EH (cell line): ENCODE measurements at places on chromosomes 7 and 10.

DNA sequence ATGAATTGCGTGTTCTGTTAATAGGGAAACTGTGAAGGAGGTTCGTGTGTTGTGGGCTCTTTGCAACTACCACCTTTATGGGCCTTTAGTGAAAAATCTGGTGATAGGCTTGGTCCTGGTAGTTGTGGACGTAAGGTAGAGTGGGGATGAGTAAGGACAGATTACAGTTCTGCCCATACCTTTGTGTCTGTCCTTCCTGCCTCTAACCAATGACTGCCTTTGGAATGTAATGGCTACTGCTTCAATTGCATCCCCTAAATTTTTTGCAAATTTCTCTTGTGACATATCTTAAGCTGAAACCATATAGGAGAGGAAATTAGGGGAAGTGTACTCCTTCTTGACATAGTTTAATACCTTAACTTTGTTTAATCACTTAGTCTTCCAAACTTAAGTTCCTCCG is 82.3 kb downstream of the ADK start:
- no peak for DNase-seq

- no peak for DNase-seq
Measured at GRCh38 chr7:100859856-100860255, 7.3 kb upstream of the TRIP6 start.

DNA sequence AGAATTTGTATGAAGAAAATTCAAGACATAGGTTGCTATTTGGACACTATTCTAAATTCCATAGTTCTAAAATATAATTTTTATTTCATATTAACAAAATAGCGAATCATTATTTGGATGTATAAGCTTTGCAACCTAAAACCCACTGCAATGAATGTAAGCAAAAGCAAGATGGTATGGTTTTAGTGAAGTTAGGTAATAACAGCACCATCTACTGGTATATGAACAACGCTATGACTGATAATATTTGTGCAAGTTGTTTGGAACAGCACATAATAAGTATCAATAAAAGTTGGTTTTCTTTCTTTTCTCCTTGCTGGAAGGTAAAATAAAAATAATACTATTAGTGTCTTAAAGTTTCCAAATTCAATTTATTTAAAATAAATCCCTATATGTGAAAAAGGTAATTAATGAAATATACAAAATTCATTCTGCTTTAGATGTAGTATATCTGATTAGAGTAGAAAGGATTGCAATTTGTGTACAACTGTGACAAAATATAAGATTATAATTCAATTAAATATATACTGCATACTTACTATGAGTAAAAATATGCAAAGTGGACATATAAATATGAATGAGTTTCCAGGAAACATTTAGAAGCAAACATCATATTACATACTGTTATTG is 79.0 kb upstream of the LSM8 start:
- peak; percentile 3 for DNase-seq

DNA sequence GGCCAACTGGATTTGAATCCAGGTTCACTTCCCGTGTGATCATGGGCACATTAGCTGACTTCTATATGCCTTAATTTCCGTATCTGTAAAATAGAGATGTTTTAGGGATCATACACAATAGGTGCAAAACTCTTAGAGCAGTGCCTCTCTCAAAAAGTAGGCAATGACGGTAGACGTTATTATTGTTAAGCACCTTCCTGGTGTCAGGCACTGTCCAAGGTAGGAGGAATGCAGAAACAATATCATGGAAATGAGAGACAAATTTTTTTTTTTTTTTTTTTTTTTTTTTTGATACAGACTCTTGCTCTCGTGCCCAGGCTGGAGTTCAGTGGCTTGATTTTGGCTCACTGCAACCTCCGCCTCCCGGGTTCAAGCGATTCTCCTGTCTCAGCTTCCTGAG is 8.1 kb downstream of the TMEM248 start:
- no peak for DNase-seq

DNA sequence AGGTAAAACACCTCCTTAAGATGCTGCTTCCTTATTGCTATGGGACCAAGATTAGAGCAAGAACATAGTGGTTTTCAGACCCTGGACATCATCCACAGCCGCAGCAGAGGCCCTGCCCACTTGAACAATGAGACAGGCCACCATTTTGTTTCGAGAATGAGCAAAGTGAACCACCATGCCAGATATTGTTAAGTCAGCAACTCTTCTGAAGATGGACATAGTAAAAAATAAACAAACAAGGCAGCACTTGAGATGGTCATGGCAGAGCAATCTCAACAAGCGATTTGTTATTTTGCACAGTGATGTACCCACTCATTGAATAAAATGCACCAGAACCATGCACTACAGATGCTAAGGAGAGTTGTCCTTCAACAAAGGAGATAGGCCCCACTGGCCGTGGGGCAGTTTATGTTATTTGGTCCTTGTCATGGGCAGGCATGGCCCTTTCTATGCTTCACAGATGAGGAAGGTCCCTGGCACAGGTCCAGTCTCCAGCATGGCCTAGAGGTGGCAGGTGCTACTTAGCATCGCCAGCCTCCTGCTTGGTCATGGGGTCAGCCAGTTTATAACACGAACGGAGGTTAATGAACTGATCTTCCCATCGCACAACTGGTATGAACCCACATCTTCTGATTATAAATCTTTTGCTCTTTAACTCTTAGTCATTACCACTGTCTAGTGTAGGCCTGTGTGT is 44.1 kb downstream of the IKZF1 start:
- no peak for DNase-seq

DNA sequence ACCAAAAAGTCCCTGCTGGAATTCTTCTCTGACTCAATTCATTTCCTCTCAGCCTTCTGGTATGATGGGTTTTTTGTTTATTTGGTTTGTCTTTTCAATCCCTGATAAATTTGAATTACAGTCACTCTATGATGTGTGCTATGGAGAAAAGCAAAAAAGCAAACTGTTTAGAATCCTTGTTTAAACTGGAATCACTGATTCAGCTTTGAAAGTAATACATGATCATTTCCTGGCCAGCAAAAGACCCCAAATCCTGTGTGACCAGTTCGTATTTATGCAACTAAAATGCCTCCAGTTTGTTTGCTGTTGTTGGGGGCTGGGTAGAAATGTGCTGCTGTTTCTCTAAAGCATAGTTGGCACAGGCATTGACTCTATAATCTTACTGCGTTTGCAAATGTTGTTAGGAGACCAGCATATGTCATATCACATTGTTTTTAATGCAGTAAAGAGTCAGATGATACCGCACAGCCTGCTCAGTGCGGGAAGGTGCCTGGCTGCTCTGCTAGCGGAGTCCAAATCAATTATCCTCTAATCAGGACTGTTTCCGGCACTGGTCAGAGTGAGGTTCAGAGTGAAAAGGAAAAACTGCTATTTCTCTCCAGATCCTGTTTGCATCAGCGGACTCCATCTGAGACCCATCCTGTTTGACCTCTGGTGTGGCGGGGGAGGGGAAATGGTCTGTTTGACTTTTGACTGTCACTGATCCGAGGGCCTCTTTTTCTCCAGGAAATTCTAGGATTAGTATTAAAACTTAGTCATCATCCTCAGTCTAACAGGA is 40.6 kb upstream of the ADD3 start:
- peak; percentile 79 for DNase-seq

- no peak for DNase-seq
Measured at GRCh38 chr7:158549176-158549615, 38.4 kb downstream of the PTPRN2 start.

- no peak for DNase-seq
Measured at GRCh38 chr7:155752756-155753445, 59.4 kb downstream of the SHH start.

GRCh38 chr7:136146925-136147324 is 169.8 kb upstream of the MTPN start:
- no peak for DNase-seq

DNA sequence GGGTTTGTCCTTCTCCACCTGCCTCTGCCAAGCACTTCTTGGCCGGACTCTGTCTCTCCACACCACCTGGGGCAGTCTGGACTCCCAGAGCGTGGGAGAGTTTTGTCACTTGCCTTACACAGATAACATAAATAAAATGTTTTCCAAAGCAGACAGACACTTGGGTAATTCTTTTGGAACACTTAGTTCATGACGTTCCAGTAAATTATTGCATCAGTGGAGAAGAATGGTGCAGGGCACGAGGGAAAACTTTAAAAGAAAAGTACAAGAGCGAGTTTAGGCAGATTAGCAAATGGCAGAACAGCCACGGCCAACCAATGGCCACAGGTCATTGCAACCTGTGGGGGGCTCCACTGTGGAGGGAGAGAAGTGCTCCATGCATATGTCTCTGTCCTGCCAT is 170.6 kb upstream of the GRB10 start:
- peak; percentile 16 for DNase-seq

- DNase-seq: no peak
Measured at GRCh38 chr7:35714407-35714806, 19.5 kb upstream of the HERPUD2 start.

DNA sequence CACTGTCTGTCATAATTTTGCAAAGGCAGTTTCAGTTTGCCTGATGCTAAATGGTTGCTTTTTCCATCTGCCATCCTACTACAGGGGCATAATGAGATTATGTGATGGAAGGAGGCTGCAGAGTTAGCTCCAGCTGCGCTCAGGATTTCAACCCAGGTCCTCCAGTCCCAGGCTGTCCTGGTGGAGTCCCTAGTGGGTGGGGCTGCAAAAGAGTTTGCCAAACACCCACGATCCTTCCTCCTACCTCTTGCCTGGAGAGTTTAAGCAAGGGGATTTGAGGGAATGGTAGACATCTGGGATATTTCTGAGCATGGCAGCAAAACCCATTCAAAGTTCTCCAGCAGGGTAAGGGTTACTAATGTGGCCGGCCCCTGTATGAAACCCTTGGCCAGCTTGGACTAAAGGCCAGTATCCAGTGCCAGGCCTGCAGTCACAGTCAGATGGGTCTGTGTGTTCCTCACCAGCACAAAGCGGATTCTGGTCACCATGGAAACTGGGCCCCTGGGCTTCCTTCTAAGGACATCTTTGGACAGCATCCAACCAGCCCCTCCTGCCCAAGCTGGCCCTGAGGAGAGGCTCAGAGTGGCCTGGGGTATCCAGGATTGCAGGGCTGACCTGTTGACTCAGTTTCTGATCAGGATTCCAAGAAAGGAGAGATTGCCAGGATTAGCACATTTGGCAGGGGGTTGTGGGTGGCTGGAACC is 42.7 kb upstream of the CHST3 start:
- peak; percentile 32 for DNase-seq

- DNase-seq: no peak
Measured at GRCh38 chr7:56199639-56200038, 83.4 kb upstream of the NUPR2 start.

GRCh38 chr7:98222533-98223195 is 11.4 kb downstream of the BHLHA15 start:
- no peak for DNase-seq

- DNase-seq: no peak
Measured at GRCh38 chr10:85193796-85194195, 865.4 kb downstream of the CCSER2 start.

GRCh38 chr7:78399033-78399769 is 600.6 kb downstream of the PHTF2 start:
- peak; percentile 42 for DNase-seq

DNA sequence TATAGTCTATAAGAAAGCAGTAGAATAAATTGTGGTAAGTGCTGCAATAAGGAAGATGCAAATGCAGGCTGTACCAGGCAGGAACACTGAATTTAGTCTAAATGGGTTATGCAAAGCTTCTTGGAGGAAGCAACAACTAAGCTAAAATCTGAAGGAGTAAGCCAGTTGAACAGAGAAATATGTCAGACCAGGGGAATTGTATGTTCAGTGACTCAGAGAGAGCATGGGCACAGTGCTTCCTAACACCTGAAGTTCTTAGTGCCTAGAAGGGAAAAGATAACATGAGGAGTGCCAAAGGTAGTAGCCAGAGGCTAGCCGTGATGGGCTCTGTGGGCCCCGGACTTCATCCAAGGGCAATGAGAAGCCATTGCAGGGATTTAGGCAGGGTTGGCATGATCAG is 204.1 kb upstream of the KMT2E start:
- DNase-seq: no peak

- peak; percentile 62 for DNase-seq
Measured at GRCh38 chr7:135490783-135491182, 19.1 kb downstream of the CNOT4 start.

- DNase-seq: no peak
Measured at GRCh38 chr7:151060113-151060415, 675 bp downstream of the SLC4A2 start.

GRCh38 chr7:53470336-53470970 is 435.0 kb downstream of the POM121L12 start:
- no peak for DNase-seq

GRCh38 chr7:114930107-114930661 is 8.3 kb downstream of the MDFIC start:
- peak; percentile 15 for DNase-seq

- no peak for DNase-seq
Measured at GRCh38 chr10:117411479-117412399, 36.5 kb upstream of the PDZD8 start.

- no peak for DNase-seq
Measured at GRCh38 chr7:90155206-90155605, 937 bp downstream of the STEAP1 start.

DNA sequence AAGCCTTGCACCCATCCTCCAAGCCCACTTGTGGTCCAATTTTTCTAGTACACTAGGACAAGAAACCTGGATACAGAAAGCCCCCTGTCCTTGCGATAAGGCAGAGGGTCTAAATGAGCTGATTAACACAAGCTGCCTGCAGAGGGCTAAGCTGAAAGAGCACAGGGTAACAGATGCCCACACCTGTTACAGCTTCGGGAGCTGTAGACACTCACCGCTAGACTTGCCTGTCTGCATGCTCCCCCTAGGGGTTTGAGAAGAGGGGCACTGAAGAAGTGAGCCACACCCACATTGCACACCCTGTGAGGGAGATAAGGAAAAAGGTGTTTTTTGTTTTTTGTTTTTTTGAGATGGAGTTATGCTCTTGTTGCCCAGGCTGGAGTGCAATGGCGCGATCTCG is 386.5 kb upstream of the AUTS2 start:
- no peak for DNase-seq

DNA sequence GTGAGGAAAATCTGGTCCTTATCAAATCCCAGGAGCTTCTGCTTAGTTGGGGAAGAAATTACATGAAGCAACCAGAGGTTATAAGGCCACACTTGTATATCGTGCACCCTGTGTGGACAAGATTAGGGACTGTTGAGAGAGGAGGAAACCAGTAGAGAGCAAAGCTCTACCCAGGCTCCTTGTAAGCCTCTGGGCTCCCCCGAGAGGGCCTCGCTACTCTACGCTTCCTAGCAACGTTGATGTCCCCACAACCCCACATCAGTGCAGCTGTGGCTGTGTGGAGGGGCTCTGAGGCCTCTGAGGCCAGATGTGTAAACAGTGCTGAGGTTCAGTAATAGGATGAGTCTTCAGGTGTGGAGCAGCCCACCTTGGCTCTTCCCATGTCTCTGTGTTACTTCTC is 16.0 kb downstream of the HIF1AN start:
- no peak for DNase-seq

DNA sequence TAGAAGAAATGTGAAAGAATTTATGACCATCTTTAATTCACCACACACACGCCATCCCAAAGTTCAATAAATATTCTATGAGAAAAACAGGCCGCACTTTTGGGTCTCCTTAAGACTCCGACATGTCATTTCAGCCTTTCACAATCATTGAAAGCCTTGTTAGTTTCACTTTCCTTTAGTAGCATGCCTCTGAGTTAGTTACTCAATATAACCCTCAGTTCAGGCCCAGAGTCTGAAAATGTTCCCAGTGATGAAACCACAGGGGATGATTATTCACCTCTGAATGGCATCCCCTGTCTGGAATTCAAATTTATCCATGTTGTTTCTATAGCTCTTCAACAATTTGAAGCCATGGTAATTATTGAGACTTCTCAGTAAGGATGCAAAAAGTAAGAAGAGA is 278.1 kb upstream of the NRP1 start:
- peak; percentile 63 for DNase-seq

GRCh38 chr10:47306387-47307210 is 6.6 kb downstream of the GDF10 start:
- no peak for DNase-seq
